Keratinocyte (primary cell): ENCODE measurements at places on chromosomes 3 and 15. TPM values are rescaled to one million over a fixed set of nuclear protein-coding genes. Genes with fewer than 3 reads are reported as not detected.

Gene DUOXA1
- 14.1 to 37.2 TPM (median 15.1 TPM) in 3 replicates for polyA plus RNA-seq

Gene FGD5
- polyA plus RNA-seq = not detected in 3 replicates

Gene CAMK2N2
- 0.06 to 0.29 TPM (median 0.18 TPM) in 3 replicates for polyA plus RNA-seq

DNA sequence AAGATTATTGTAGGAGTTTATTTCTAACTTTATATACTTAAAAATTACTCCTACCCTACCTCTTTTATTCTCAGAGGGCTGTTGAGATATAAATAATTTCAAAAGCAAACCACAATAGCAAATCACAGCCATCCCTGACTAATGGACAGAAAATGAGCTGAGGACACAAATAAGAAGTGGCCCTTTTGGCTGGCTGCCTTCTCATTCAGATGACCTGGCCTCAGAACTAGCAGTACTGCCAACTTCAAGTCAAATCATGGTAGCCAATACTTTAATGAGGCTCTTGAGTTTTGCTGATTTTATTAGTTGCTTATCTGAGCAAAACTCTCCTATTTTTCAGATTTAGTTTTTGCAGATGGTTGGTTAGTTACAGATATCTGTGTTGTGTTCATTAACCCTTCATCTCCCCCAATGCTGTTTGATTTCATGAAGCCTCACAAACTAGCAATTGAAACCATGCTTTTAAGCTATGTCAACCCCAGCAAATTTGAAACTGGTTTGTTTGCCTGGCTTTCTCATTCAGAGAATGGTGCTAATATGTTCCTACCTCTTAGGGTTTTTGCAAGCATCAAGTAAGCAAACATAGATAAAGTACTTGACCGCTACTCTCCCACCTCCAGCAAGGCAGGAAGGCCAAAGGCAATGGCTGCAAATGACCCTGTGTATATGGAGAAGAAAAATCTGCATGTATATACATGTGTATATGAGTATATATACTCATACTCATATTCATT lies 73.4 kb upstream of the HACD2 start:
- H3K4me1 ChIP-seq = no peaks in the 10 kb centered on the region
- no peak overlapping the region for H3K27ac ChIP-seq
- no peaks in the 10 kb centered on the region for H3K36me3 ChIP-seq
- DNase-seq = no peak

DNA sequence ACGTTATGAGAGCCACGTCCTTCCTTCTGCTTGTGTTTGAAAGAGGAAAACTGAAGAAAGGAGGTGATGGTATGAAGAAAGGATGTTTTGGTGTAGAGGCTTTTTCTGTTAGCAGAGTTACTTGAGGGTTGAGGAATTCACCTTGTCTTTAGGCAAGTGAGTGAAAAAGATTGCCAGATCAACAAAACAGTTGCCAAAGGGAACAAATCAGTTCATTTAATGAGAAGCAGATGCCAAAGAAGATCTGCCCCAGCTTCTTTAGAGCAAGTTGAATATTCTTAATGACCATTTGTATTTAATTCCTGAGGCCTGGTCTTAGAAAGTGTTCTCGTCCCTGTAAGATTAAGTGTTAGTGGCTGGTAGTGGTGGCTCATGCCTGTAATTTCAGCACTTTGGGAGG lies 2.6 kb downstream of the CHCHD6 start:
- no peaks in the 10 kb centered on the region for H3K27me3 ChIP-seq
- H3K36me3 ChIP-seq = no peaks in the 10 kb centered on the region
- no peak overlapping the region for H3K4me3 ChIP-seq
- peaks cover 16% of the 10 kb centered on the region for H3K4me1 ChIP-seq
- no peak overlapping the region for H3K27ac ChIP-seq
- DNase-seq = no peak

Gene STARD9
- 0.71 to 0.85 TPM (median 0.76 TPM) in 3 replicates for polyA plus RNA-seq

Gene TGM5
- 0.07 to 0.23 TPM in 2 of 3 replicates, not detected in the other for polyA plus RNA-seq

GRCh38 chr3:138732456-138732855 lies 102.3 kb downstream of the PIK3CB start:
- no peak overlapping the region for H3K27ac ChIP-seq
- DNase-seq = no peak
- H3K27me3 ChIP-seq = no peaks in the 10 kb centered on the region
- H3K4me3 ChIP-seq = no peak overlapping the region

Gene RASGRP1
- 0.05 to 1.1 TPM (median 0.28 TPM) in 3 replicates for polyA plus RNA-seq

- peaks cover 3% of the 10 kb centered on the region for H3K4me1 ChIP-seq
- H3K27ac ChIP-seq = no peak overlapping the region
- H3K27me3 ChIP-seq = no peaks in the 10 kb centered on the region
- H3K36me3 ChIP-seq = no peaks in the 10 kb centered on the region
- DNase-seq = no peak
- H3K4me3 ChIP-seq = no peak overlapping the region
These were observed 147.0 kb upstream of the NR2F2 start for GRCh38 chr15:96183514-96183850.

GRCh38 chr3:189572249-189572648 lies 58.9 kb upstream of the TP63 start:
- no peak overlapping the region for H3K4me3 ChIP-seq
- no peaks in the 10 kb centered on the region for H3K36me3 ChIP-seq
- H3K4me1 ChIP-seq = peaks cover 19% of the 10 kb centered on the region
- H3K27ac ChIP-seq = peak overlapping the region; percentile 41
- peak; percentile 62 for DNase-seq

Gene SERINC4
- 0.05 to 0.14 TPM in 2 of 3 replicates, not detected in the other for polyA plus RNA-seq

GRCh38 chr3:182597621-182598041 lies 195.7 kb upstream of the ATP11B start:
- H3K27ac ChIP-seq = no peak overlapping the region
- H3K4me3 ChIP-seq = no peak overlapping the region
- DNase-seq = no peak
- no peaks in the 10 kb centered on the region for H3K27me3 ChIP-seq
- no peaks in the 10 kb centered on the region for H3K36me3 ChIP-seq

DNA sequence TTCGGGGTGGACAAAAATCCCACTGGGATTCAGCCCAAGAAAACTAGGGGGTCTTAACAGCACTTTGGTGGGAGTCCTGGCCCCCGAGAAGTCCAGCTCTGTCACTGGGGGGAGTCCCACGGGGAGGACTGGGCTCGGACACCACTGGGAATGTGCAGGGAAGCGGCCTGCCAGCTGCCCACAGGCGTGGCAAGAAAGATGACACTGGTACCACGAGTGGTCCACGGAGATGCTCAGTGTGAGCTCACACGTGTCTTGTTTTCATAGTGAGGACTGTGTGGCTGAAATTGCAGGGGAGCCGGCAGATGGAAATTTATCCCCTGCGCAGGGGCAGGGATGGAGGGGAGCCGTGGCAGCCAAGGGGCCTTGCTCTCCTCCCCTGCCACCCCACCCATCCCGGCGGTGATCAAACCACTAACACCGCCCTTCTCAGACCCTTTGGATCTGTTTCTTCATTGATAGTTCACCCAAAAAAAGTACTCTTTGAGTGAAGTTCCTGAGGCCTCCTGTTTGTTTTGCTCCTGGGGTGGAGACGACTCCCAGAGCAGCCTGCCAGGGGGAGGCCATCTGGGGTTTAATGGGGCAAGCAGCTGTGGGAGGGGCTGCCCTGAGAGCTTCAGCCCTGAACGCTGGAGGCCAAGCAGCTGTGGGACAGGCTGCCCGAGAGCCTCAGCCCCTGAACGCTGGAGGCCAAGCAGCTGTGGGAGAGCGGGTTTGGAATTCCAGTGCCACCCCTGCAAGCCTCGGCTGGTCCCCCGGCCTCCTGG lies 130.9 kb downstream of the LRRK1 start:
- no peak for DNase-seq
- H3K36me3 ChIP-seq = peaks cover 14% of the 10 kb centered on the region
- H3K27me3 ChIP-seq = no peaks in the 10 kb centered on the region
- H3K4me3 ChIP-seq = no peak overlapping the region

- DNase-seq = no peak
- no peaks in the 10 kb centered on the region for H3K4me1 ChIP-seq
- H3K27ac ChIP-seq = no peak overlapping the region
- H3K36me3 ChIP-seq = peaks cover 7% of the 10 kb centered on the region
These were observed 87.5 kb downstream of the LRRFIP2 start for GRCh38 chr3:37086918-37087317.

Gene LSG1
- polyA plus RNA-seq = 33.3 to 43.0 TPM (median 40.7 TPM) in 3 replicates

GRCh38 chr15:39579487-39580116 lies 1.3 kb upstream of the THBS1 start:
- peak overlapping the region; percentile 93 for H3K27ac ChIP-seq
- H3K4me3 ChIP-seq = peak overlapping the region; percentile 65
- peak; percentile 62 for DNase-seq
- peaks cover 29% of the 10 kb centered on the region for H3K36me3 ChIP-seq
- H3K27me3 ChIP-seq = no peaks in the 10 kb centered on the region
- H3K4me1 ChIP-seq = peaks cover 28% of the 10 kb centered on the region
